ENCODE measurements at places on chromosomes 16 and 17. TPM values are rescaled to one million over a fixed set of nuclear protein-coding genes. Genes with fewer than 3 reads are reported as not detected.

The TEKT5 gene
- 0.14 TPM for total RNA-seq

The TMIGD1 gene
- not detected for total RNA-seq

The ETV4 gene
- 0.48 TPM for total RNA-seq

The CCL8 gene
- 0.81 TPM for total RNA-seq

The LPO gene
- not detected for total RNA-seq

The KRTAP2-1 gene
- total RNA-seq, result not detected

The TMC8 gene
- total RNA-seq, result 6.4 TPM

The MFSD6L gene
- total RNA-seq, result 0.19 TPM

The VTN gene
- total RNA-seq, result 1.8 TPM

The AXIN2 gene
- total RNA-seq, result 21.2 TPM

The CCL13 gene
- 3.1 TPM for total RNA-seq

The PLA2G10 gene
- not detected for total RNA-seq

The GSPT1 gene
- total RNA-seq, result 76.2 TPM

The GCGR gene
- not detected for total RNA-seq

The SOCS1 gene
- 7.5 TPM for total RNA-seq

The DNAAF8 gene
- 0.43 TPM for total RNA-seq

The C17orf50 gene
- total RNA-seq, result not detected

The KRTAP1-5 gene
- total RNA-seq, result not detected

The TM4SF5 gene
- total RNA-seq, result not detected

The SOX9 gene
- 1.1 TPM for total RNA-seq

The KRT36 gene
- not detected for total RNA-seq

The HOXB1 gene
- total RNA-seq, result not detected

The SLC9A5 gene
- total RNA-seq, result 0.57 TPM

The ASPSCR1 gene
- 19.6 TPM for total RNA-seq

The KRT13 gene
- total RNA-seq, result not detected

The KRTAP3-2 gene
- not detected for total RNA-seq
